NCI-H82 (cell line): ENCODE measurements at places on chromosomes 7 and 10.

GRCh38 chr7:158549176-158549615 is 38.4 kb downstream of the PTPRN2 start:
- no peak for DNase-seq

DNA sequence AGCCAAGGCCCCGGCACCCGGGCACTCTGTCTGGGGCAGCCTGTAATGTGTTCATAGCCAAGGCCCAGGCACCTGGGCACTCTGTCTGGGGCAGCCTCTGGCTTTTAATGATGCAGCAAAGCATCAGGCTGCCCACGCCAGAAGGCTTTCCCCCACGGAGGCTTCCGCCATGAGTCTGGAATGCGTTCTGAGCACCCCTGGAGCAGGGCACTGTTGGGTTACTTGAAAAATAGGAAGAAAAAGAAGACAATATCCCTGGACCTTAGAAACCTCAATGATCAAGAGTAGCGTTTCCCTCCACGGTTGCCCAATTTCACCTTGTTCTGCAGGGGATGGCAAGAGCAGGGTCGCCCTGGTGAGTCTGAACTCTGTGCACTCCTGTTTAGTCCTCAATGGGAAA is 565.0 kb downstream of the PTPRN2 start:
- no peak for DNase-seq

- DNase-seq = no peak
These were observed 137.4 kb downstream of the MDFIC start for GRCh38 chr7:115059321-115059720.

DNA sequence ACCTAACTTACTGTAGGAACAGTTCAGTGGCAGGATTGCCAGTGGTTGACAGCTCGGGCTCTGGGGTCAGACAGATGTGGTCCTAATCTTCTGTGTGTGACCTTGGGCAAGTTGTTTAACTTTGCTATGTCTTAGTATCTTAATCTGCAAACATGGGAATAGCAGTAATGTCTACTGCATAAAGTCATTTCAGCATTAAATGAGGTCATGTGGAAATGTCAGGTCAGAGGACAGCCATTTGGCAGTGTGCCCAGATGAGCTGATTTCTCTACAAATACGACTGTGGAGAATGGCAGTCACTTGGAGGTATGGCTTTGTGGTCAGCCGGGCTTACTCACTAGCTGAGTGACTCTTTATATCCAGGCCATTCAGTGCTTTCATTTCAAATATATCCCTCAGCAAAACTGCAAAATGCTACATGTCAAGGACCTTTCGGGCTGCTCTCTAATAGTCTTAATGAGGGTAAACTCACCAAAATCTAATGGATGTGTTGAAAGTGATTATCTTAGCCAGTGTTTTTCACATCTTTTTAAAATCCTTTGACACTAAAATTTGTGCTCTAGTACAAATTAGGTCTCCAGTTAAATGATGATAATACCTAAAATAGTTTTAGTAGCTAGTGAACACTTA is 171.4 kb downstream of the ST7 start:
- DNase-seq = peak; percentile 49

DNA sequence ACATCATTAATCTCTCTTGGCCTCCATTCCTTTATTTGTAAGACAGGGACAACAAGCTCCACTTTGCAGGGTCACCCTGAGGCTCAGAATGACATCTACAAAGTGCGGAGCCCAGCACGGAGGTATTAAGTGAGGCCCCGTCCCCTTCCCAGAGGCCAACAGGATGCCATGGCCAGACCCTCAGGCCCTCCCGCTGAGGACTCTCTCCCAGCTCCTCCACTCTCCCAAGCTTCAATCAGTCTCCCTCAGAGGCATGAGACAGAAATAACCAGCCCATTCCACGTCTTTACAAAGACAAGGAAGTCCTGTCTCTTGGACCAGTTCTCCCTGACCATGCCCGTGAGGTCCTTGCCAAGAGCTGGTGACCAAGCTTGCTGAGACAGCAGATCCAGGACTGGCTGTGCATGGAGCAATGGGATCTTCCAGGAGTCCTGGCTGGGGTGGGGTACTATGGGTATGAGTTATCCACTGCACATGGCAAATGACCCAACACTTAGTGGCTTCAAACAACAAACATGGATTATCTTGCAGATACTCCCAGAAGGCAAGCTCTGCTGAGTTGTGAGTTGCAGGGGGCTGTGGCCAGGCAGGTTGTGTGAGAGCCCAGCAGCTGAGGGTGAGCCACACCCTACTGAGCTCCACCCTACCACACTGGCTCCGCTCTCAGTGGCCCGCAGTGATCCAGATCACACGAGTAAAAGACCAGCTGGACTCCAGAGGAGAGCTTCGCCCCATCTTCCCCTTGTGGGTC is 4.3 kb upstream of the PPIF start:
- no peak for DNase-seq

GRCh38 chr10:10685566-10685965 is 332.1 kb upstream of the CELF2 start:
- DNase-seq = no peak

DNA sequence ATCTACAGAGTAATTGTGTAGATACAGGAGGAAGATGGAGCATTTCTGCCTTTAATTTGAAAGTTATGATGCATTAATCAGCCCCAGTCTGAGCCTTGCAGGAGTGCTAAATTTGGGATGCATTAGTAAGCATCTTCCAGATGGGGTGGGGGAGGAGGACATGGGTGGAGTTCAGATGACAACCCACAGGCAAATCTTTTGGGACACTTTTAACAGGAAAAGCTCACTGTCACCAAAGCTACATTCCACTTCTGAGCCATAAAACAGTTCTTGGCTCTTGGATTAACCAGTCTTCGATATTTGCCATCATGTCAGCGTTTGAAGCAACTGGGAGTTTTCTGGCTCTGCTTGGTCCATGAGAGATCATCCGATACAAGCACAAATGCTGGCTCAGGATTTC is 121.1 kb downstream of the CXCL12 start:
- no peak for DNase-seq

DNA sequence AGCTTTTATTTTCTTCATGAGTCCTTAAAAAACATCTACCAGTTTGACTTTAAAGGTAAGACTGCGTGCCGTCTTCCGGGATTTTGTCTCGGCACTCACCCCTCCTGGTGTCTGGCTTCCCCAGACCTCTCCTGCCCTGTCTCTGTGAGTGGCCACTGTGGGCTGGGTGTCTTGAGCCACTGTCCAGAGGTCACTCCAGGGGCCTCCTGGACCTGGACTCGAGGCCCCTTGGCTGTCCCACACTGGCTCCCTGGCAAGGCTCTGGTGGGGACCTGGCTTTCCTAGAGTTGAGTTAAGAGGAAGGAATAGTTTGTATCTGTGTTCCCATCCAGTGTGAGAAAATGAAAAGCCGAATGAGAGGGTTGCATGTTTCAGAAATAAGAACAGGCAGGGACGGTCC is 95.5 kb downstream of the NKX6-2 start:
- no peak for DNase-seq
